ENCODE measurements at places on chromosomes 4 and X.

DNA sequence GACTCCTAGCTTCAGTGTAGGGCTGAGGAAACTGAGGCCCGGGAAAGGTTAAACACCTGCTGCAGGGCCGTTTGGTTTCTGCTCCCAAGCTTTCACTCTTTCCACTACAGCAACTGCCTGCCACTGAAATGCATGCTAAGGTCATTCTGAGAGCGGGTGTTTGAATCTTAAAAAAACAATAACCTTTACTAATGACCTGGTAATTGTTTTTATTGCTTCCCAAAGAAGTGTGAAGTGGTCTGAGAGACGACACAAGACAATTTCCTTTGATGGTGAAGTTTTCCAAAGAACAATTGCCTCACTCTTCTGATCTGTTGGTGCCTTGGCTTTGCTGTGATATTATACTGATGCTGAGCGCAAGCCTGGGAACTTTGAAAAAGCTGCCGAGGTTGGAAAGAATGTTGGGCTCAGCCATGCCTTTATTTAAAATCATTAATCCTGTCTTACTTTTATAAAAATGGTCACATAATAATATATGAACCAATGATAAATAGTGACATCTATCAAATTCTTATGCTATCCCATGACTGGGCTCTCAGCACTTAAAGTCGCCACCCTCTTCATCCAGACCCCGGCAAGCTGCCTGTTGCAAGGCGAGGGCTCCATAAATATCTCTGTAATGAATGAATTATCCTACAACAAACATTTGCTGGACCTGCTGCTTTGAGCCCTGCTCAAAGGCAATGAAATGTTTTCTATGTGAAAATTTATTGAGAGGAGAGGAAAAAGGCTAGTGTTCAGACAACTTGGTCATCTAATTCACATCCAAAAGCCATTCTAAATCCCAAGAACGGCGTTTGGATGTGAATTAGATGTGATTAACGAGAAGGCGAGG is 67.8 kb upstream of the SOD3 start:
- DNase-seq, result no peak

DNA sequence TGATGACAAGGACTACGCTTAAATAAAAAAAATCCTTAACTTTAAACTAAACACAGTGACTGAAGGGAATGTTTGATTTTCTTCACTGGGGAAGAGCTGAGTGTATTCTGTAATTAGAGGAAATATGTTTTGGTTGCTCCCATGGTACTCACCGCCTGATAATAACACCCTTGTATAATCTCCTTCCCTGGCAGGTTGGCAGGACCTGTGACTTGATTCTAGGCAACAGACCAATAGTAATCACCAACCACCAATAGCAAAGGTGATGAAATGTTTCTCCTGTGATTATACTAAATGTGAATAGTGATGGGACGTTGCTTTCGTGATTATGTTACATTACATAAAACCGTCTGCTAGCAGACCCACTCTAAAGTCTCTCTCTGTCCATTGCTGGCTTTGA is 536.8 kb upstream of the CPEB2 start:
- no peak for DNase-seq

DNA sequence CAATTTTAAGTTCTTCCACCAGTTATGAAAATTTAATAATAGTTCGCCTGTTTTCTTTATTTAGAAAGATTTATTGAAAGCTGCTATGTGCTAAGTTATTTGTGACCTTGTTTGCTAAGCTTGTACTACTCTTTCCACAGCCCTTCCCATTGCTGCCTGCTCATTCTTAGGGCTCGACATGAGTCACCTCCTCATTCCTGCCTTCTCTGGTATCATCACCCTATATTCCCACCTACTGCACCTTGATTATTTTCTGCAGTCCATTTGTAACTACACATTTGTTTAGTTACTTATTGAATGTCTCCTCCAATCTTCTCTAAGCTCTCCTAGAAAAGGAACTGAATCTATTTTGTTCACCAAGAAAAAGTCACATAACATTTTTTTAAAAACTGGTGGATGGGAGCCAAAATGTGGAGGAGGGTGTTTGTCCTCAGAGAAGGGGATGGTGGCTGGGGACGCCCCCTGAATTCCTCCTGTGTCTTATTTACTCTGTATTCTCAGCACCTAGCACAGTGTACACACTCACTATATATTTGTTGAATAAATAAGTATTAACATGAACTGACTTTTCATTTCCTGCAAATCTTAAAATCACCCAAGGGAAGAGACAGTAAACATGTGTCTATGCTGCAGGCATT is 3.7 kb upstream of the RAB9A start:
- no peak for DNase-seq

DNA sequence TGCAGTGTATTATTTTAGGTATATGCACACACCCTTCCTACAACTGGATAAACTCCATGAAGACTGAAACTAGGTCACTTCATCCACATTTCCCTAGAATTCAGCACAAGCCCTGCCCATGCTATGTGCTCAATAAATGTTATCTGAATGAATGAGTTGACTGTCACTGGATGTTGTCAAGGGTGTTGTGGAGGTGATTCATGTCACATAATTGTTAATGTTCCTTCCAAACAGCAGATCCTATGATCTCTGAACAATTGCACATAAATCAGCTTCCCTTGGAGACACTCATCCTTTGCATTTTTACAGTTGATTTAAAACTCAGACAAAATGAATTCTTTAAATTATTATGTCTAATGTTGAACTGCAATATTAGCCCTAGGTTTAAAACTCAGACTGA is 154.7 kb downstream of the TSPAN5 start:
- DNase-seq, result no peak

DNA sequence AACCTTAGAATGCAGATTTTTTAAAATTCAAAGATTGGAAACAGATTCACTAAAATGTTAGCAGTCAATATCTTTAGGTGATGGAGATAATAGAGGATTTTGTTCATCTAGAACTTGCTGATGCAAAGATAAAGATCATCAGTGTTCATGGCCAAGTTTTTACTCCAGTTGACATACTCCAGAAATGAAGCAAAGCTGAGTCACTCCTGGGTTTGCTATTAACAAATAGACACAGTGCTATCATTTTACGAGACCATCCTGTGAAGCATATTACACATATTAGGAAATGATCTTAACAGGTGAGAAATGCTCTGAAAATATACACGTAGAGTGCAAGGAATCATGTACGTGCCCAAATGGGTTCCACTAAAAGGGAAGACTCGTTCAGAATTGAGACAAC is 170.6 kb upstream of the FAM9B start:
- no peak for DNase-seq

GRCh38 chrX:13093529-13094140 is 49.2 kb upstream of the FAM9C start:
- no peak for DNase-seq

GRCh38 chr4:140116442-140117104 is 37.4 kb downstream of the MAML3 start:
- DNase-seq, result no peak

- no peak for DNase-seq
Measured at GRCh38 chrX:22339459-22339858, 66.7 kb downstream of the CBLL2 start.

GRCh38 chr4:80711956-80712355 is 318.6 kb upstream of the BMP3 start:
- DNase-seq, result no peak

GRCh38 chr4:38082021-38082420 is 121.8 kb downstream of the PTTG2 start:
- DNase-seq, result no peak

- DNase-seq, result no peak
Measured at GRCh38 chr4:47068986-47069385, 37.6 kb downstream of the GABRB1 start.

DNA sequence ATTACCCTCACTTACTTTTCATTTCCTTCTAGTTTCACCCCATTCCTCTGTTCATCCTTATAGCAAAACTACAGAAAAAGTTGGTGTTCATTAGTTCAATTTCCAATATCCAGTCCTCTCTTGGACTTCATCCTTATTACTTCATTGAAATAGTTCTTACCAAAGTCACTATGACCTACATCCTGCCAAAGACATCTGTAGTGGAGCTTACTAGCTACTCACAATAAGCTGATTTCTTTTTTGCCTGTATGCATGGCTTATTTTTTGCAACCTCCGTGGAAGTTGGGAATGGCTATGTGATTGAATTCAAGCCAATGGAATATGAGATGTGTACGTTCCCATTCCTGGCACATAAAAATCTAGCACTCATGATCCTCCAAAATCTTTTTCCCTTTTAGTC is 4.6 kb upstream of the CDKL2 start:
- DNase-seq, result no peak

GRCh38 chr4:93384241-93384640 is 444.3 kb upstream of the ATOH1 start:
- no peak for DNase-seq

- DNase-seq, result no peak
Measured at GRCh38 chr4:133524369-133524768, 375.3 kb downstream of the PCDH10 start.

DNA sequence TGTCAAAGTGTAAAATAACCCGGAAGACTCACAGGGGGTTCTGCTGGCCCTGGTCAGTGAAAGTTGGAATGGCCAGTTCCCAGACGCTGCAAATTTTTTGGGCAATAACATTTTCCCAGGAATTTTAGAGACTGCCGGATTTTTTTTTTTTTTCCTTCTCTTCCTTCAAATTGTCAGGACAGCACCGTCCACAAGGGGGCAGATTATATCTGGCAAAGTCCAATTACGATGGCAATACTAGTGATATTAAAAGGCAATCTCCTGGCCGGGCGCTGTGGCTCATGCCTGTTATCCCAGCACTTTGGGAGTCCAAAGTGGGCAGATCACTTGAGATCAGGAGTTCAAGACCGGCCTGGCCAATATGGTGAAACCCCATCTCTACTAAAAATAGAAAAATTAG is 20.5 kb downstream of the SLC25A5 start:
- DNase-seq, result no peak

GRCh38 chr4:26261405-26261804 is 59.4 kb upstream of the RBPJ start:
- DNase-seq, result no peak

DNA sequence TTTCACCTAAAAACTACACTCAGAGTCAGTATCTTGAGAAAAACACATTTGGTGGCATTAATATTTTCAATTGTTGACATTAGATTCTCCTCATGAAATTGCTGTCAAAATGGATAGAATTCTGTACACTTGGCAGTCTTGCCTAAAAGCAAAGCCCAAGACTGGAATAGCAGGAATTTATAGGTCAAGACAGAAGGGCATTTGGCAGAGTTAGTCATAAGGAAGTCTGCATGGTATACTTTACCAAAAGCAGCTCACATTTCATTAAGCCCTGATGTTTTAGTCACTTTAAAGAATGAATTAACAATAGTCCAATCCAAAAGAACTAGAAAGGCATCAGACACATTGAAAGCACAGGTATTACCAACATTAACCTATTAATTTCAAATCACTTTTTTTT is 7.1 kb downstream of the CCDC160 start:
- DNase-seq, result no peak

GRCh38 chrX:10620121-10620699 is at the start of gene MID1:
MID1 (minus strand) TSS chrX:10620585; CDS start chrX:10567547, 53,038 bp downstream.
- no peak for DNase-seq

- DNase-seq, result no peak
Measured at GRCh38 chr4:170476351-170476750, 386.6 kb upstream of the AADAT start.

GRCh38 chr4:17562157-17562556 is 14.8 kb upstream of the LAP3 start:
- DNase-seq, result no peak

- DNase-seq, result no peak
Measured at GRCh38 chrX:9072281-9072680, 38.4 kb upstream of the FAM9B start.

DNA sequence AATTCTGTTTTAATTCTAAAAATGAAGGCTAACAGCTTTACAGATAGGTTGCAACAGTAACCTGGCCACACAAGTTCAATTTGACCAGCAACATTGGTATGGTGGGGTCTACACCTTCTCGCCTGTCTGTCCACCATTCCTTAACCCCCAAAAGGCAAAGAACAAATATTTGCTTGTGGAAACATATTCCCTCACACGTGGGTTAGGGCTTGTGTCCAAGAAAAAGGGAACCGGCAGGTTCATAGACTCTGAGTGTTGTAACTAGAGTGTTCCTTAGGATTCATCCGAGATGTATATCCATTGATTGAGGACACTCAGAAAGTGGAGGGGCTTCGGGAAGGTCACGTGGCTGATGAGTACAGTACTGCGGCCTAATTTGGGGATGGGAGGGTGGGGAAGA is 54.1 kb downstream of the C4orf51 start:
- no peak for DNase-seq

- no peak for DNase-seq
Measured at GRCh38 chr4:169698331-169698730, 59.4 kb downstream of the HPF1 start.

- DNase-seq, result no peak
Measured at GRCh38 chr4:44150091-44150576, 298.5 kb downstream of the KCTD8 start.

- DNase-seq, result no peak
Measured at GRCh38 chrX:154382483-154383069, 3.5 kb downstream of the EMD start.

- no peak for DNase-seq
Measured at GRCh38 chrX:9875801-9876200, 89.6 kb downstream of the SHROOM2 start.

DNA sequence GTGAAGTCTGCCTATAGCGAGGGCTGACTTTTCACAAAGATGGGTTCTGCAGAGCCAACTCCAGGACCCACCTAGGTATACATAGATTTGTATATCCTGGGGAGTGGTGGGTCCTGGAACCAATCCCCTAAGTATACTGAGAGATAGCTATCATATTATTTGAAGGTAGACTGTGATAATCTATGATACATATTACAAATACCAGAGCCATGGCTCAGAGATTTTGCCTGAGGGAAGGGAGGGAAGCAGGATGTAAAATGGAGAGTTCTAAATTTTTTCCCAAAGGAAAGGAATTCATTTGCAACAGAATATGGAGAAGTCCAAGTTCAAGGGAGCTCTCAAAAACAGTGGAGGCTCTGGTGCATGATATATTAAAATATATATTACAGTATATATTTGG is 7.2 kb downstream of the TCEAL3 start:
- DNase-seq, result no peak

GRCh38 chr4:140004922-140005627 is 148.9 kb downstream of the MAML3 start:
- no peak for DNase-seq

DNA sequence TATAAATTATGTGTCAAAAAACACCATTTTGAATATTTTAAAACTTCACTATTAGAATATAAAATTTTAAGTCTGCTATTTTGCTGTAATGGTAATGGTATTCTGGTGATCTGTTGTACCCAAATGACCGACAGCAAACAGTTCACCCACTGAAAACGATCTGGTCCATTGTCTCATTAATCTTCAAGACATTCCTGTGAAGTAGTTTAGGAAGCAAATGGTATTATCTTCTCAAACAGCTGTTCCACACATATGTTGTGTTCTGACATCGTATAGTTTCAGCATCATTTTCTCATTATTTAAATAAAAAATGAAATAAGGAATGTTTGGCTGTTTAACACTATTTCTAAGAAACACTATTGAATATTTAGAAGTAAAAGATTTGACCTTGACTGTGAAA is 98.1 kb downstream of the WWC2 start:
- no peak for DNase-seq

- DNase-seq, result no peak
Measured at GRCh38 chr4:65983061-65983460, 312.8 kb upstream of the EPHA5 start.

GRCh38 chr4:84407554-84408407 is 91.3 kb downstream of the NKX6-1 start:
- no peak for DNase-seq

GRCh38 chrX:134601240-134601765 is 57.0 kb downstream of the PLAC1 start:
- no peak for DNase-seq

GRCh38 chrX:25049357-25049756 is 33.6 kb upstream of the ARX start:
- no peak for DNase-seq
